CD4-positive, alpha-beta memory T cell (primary cell): ENCODE measurements at places on chromosomes 4 and X.

DNA sequence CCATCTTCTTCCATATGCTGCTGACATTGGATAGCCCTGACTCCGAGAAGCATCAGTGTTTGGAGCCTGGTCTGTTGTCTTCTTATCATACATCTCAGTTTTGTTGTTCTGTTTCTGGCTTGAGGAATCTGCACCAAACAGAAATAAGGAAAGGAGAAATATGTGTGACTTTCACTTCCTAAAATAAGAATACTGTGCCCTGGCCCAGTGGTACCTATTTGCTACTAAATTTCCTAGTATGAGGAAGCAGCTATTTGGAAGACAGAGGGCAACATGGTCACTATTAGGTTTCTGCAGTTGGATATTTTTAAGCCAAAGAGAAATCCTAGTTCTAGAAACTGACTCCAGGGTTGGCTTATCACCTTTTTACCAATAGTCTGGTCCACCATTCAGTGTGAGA lies 16.8 kb downstream of the CT47C1 start:
- DNase-seq: no peak

DNA sequence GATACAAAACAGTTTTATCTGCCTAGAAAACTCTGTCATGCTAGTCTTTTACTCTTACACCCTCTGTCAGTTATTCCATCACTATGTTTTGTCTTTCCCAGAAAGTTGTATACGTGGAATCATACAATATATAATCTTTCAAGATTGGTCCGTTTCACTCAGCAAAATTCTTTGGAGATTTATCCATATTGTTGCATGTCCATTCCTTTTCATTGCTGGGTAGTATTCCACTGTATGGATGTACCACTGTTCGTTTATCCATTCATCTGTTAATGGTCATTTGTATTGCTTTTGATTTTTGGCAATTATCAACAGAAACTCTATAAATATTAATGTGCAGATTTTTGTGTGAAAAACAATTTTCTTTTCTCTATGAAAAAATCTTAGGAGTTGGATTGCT lies 63.1 kb downstream of the GLUD2 start:
- DNase-seq: no peak

DNA sequence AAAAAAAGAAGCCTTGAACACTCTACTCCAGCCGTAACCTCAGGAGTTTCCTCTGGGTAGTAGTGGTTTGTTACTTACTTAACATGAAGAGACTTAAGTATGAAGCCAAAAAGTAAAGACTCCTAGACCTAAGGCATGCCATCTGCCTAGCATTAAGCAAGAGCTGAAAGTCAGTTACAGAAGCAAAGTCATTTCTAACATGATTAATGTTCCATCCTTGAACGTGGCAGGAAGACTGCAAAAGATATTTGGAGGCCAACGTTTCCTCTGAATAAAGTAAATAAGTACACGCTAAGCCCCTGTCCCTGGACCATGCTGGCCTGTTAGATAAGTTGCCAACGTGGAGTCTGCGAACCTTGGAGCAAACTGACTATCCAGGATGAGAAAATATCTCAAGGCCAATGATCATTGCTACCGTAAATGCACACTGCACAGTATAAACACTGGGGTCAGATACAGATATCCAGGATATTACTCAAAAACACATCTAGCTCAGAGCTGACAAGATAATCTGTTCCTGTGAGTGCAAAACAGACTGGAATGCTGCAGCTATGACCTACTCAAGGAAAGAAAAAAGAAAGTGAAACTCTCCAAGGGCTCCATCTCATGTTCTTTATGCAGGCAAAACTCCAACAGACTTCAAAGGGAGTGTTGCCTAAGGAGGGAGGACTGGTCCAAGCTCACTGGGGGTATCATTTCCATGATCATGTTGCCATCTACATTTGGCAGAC lies 255.8 kb downstream of the COL25A1 start:
- DNase-seq: no peak

GRCh38 chr4:120826853-120827252 lies 95.7 kb downstream of the PRDM5 start:
- no peak for DNase-seq

GRCh38 chr4:69760455-69760854 lies at the start of gene SULT1B1:
TSS of gene SULT1B1 (minus strand) at chr4:69760620. CDS start at chr4:69755217, 5,403 bp downstream.
- DNase-seq: peak; percentile 73

DNA sequence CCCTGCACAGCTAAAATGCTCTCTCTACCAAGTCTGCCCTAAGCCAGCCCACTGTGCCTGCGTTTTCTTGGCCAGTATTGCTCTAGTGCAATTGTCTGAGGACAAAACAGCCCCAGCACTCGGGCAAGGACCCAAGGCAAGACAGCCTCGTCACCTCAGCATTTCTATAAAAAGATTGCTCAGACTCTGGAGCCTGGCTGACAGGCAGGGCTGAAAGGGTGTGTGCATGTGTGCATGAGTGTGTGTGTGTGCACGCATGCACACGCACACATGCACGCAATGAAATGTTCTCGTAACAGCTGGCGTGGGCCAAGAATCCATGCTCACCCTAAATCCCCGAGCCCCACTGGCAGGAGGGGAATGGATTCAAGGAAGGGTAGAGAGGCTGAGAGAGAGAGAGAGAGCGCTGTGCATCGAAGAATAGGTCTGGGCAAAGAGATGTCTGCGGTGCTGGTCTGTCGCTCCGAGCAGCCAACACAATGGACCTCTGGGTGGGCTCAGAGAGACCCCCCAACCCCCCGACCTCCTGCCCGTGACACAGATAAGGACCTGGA lies 579.2 kb downstream of the BCOR start:
- DNase-seq: no peak

DNA sequence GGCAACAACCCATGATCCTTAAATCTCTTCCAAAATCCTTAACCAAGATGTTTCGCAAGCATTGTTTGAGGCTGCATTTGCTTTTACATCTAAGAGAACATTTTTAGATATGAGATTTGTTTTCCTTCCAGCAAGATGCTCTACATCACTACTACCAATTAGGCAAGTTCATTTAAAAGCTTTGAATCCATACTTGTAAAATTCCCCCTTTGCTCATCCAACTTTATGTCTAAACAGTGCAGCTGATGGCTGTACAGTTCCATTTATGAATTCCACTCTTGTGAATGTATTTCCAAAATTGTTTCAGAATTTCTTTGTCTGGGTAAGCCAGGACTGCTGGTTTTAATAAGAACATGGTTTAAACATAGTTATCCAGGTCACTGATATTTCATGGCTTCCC lies 31.5 kb downstream of the RAI2 start:
- no peak for DNase-seq

- DNase-seq: no peak
Measured at GRCh38 chr4:181312066-181312465, 931.1 kb upstream of the TENM3 start.

GRCh38 chr4:108303488-108304177 lies 134.9 kb upstream of the LEF1 start:
- DNase-seq: no peak

DNA sequence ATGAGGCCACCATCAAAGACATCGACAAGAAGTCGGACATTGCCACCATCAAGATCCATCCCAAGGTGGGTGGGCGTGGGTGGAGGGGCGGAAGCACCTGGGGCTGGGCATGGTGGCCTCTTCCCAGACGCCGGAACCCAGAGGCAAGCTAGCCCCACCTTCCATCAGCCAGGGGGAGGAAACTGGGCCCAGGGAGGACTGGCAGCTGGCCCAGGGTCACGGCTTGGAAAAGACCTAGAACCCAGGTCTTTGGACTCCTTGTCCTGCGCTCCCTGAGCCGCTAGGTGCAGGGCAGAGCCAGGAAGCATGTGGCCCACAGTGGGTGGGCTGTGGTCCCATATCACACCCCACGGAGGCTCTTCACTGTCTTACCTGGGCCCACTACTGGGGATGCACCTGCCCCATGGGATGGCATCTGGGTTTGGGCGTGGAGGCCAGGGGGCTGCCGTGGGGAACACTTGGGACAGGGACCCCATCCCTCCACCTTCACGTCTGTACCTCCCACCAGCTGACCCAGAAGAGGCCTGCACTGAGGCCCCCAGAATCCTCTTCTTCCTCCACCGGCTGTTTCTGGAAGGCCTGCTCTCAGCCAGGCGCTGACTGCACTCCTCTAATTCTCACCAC lies 17.3 kb downstream of the HTRA3 start:
- no peak for DNase-seq

DNA sequence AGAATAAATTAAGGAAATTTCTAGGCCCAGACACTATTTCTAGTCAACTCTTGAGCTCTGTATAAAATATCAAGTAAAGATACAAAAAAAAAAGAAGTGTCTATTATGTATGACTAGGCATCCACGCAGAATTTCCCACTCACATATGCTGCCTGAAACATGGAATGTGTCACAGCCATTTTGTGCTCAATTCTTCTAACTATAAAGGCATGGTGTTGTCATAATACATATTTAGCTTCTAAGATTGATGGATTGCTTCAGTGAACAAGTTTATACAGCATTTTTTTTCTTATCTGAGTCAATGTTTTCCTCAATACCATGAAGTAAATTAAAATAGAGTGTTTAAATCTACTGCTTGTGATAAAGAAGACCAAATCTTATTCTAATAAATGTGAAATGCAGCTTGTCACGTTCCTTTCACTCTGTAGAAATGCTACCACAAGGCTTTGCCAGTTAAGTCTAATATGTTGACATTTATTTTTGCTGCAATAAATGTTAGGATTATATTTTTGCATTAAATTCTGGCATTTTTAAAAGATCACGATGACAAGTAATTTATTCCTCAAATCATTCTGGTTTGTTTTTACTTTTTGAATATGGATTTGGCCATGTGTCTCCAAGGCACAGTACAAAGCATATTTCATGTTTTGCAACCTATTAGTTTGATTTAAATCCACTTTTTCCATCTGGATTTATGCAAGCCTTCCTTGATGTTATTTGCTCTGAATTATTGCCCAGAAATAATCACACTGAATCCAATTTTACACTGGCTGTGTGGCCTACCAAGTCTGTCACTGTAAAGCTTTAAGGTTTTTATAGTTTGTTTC lies 1829.0 kb upstream of the PCDH7 start:
- no peak for DNase-seq

GRCh38 chr4:2846172-2846571 lies 2.5 kb downstream of the ADD1 start:
- DNase-seq: no peak

GRCh38 chr4:25943312-25943711 lies 29.3 kb downstream of the SMIM20 start:
- no peak for DNase-seq
